ENCODE measurements at places on chromosomes 13 and 19.

GRCh38 chr19:35755550-35756376 lies 1.1 kb downstream of the HSPB6 start:
- peak; percentile 33 for DNase-seq

- no peak for DNase-seq
Measured at GRCh38 chr13:21698817-21699679, 28.2 kb downstream of the FGF9 start.

DNA sequence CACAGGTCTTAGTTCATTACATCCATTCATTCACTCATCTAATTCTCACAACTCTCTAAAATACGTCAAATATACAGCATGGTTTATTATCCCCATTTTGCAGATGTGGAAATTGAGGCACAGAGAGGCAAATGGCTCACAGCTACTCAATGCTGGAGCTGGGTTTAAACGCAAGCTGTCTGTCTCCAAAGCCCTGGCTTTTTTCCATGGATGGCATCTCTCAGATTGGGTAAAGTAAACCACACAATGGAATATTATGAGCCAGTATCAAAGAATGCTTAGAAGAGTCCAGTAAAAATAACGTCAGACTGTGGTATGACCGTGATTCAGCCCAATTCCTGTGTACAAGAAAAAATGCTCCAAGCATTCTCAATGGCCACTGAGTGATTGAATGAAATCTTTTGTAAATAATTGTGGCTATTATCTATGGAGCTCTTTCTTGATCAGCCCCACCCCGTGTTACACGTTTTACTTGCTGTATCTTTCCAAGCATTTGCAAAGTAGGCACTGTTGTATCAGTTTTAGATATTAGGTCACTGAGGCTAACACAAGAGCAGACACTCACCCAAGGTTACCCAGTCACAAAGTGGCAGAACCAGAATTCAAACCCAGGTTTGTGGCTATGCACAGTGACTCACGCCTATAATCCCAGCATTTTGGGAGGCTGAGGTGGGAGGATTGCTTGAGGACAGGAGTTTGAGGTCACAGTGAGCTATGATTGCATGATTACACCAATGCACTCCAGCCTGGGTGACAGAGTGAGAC lies 5.5 kb upstream of the ACP7 start:
- peak; percentile 98 for DNase-seq

GRCh38 chr13:99431927-99432608 lies 69.2 kb upstream of the TM9SF2 start:
- no peak for DNase-seq

DNA sequence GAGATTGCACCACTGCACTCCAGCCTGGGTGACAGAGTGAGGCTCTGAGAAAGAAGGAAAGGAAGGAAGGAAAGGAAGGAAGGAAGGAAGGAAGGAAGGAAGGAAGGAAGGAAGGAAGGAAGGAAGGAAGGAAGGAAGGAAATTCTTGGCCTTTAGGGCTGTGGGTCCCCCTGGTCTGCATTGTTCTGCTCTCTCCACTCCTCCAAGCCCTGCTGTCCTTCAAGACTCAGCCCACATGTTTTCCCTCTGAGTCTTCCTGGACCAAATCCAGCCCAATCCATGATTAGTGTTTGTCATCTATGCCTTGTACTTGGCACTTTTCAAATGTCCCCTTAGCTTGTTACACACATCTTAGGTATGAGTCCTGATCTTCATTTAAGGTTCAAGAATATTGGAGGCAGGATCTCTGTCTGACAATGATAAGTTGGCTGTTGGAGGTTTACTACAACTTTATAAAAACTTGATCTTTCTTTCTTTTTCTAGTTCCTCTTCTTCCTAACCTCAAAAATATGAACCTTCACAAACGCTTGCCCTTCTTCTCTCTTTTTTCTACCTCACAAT lies 48.8 kb upstream of the INTS6 start:
- peak; percentile 90 for DNase-seq

DNA sequence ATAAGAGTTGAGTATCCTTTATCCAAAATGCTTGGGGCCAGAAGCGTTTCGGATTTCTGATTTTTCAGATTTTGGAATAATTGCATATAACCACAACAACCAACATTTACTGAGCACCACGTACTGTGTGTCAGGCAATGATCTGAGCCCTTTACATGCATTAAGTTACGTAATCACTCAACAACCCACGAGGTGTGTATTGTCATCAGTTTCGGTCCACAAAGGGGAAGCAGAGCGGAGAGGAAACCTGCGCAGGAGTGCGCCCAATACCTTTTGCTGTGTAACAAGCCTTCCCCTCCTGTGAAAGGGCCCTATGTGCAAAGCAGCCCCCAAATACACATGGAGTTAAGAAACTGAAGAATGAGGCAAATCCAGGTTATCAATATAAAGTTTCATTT lies 20.7 kb upstream of the NLRP12 start:
- DNase-seq, result no peak

DNA sequence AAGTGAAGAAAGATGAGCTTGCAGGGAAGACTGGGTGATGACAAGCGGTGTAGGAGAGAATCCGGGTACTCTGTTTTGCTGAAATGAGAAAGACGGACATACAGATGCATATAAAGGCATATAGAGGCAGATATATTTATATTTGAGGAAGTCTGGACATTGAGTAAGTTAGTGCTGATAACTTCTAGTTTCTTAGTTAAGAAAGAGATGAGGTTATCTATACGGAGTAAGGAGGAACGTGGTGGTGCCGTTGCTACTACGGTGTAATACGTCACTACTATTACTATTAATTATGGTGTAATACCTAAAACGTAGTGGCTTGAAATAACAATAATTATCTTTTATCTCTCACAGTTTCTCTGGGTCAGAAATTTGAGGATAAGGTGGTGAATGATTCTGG lies 9.8 kb upstream of the CPB2 start:
- DNase-seq, result no peak

- peak; percentile 61 for DNase-seq
Measured at GRCh38 chr19:47573071-47574026, at the start of gene ZNF541. Gene ZNF541 (minus strand): TSS chr19:47573148. CDS start chr19:47555856, 17,292 bp downstream.

DNA sequence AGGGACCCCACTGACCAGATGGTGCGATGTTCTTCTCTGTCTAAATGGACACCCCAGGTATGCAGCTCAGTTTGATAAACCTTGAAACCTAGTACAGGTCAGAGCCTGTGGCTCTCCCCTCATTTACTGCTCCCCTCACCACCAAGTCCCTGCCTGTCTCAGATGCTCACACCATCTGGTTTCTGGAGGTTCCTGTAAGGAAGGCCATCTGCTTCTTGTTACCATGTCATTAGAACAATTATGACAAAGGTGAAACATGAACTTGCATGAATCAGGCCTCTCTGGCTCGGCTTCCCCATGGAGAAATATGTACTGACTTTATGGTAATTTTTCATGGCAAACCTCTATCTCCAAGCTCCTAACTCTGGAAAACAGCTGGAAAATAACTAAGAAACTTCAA lies 965.7 kb downstream of the UQCRFS1 start:
- DNase-seq, result no peak

DNA sequence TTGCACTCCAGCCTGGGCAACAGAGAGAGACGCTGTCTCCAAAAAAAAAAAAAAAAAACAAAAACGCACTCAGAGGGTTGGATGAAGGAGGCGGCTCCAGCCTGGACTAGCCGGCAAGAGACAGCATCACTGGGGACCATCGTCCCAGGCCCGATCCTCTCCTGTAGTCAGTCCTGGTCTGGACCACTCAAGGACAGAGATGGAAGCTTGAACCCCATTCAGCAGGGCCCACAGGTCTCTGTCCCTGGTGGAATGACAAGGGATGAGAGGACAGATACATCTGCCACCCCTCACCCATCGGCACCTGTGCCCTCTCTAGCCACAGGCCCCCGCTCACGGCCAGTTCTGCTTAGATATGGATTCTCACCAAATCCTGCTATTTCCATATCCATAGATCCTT lies 14.0 kb downstream of the ADGRE5 start:
- DNase-seq, result no peak

GRCh38 chr19:34662919-34663318 lies 14.0 kb downstream of the SCGB2B2 start:
- no peak for DNase-seq

- no peak for DNase-seq
Measured at GRCh38 chr19:3119693-3120380, 16.0 kb upstream of the GNA15 start.

DNA sequence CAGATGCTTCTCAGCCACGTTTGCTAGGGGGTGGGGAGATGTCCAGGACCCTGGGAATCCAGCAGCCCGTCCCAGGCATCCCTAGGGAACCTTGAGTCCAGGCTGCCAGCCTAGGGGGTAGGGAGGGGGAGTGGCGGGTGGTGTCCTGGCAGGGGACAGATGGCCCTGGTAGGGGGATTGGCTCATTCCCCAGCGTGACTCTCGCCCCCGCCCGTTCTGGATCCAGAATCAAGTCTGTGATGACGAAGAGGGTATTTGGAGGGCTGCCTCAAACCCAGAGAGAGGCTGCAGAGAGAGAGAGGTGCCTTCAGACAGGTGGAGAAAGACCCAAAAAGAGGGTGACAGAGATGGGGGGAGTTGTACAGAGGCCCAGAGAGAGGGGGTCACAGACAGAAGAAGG lies 4.1 kb downstream of the SLC17A7 start:
- DNase-seq, result no peak

DNA sequence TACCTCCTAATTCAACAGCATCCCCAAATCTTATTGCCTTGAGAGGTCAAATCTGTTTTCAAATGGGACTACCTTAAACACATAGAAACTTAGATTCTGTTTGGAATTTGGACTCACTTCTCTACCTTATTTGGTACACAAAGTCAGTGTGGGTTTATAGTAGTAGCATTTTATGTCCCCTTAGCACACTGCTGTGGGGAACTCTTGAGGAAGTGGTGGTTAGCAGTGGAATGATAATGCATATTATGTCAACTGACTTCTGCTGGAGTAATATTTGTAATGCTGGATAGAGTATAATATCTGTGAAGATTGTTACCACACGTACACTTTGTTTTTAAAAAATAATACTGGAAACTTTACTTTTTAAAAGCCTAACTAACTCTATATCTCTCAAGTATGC lies 386.3 kb downstream of the NDFIP2 start:
- peak; percentile 59 for DNase-seq

- DNase-seq, result no peak
Measured at GRCh38 chr19:48196933-48197665, 26.6 kb downstream of the ZSWIM9 start.

DNA sequence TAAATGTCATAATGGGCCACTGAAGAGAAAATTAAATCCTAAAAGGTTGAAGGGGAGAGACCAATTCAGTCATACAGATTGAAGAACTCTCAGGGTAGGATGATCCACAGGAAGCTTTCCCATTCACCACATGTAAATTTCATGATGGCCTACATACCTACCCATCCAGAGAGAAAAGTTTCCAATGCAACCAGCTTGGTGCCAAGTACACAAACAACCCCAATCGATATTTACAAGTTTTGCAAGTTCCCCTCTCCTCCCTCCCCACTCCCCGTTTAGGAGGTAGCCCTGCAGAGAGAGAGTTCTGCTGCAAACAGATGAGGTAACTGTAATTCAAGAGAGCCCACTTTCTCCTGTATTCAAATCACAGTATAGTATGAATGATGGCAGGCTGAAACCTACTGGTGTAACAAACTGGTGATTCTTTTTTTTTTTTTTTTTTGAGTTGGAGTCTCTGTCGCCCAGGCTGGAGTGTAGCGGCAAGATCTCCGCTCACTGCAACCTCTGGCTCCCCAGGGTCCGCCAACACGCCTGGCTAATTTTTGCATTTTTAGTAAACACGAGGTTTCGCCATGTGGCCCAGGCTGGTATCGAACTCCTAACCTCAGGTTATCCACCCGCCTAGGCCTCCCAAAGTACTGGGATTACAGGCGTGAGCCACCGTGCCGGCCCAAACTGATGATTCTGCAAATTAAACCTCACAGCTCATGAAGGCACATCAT lies 14.4 kb downstream of the FOXO1 start:
- no peak for DNase-seq

DNA sequence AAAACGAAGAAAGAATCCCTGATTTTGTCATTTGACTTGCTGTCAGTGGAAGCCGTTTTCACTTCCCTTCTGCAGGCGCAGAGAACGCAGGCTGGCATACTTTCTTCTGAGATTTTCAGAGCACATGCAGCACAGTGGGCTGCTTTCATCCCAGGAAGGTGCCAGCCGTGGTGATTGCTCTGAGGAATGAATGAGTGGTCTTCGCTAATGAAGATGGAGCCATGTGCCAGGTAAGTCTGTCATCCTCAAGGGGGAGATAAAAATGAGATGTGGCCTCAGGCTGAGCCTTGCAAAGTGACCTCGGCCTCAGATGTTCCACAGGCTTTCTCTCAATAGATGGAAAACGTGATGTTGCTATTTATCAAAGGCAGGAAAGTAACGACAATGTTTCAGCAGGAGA lies 94.6 kb upstream of the FARP1 start:
- DNase-seq, result no peak

DNA sequence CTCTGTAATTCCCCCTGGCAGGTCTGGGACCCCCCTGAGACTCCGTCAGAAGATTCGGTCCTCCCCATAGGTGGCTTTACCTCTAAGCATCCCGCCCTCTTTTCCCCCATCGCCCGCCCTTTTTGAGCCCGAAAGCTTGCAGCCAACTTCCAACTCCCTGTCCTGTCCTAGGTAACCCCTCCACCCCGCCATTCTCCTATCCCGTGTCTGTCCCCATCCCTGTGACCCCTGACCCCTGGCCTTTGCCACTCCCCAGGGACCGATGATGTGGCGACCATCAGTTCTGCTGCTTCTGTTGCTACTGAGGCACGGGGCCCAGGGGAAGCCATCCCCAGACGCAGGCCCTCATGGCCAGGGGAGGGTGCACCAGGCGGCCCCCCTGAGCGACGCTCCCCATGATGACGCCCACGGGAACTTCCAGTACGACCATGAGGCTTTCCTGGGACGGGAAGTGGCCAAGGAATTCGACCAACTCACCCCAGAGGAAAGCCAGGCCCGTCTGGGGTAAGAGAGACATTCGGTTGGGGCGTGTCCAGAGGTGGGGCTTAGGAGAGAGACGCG lies 488 bp downstream of the RCN3 start:
- DNase-seq, result peak; percentile 72

DNA sequence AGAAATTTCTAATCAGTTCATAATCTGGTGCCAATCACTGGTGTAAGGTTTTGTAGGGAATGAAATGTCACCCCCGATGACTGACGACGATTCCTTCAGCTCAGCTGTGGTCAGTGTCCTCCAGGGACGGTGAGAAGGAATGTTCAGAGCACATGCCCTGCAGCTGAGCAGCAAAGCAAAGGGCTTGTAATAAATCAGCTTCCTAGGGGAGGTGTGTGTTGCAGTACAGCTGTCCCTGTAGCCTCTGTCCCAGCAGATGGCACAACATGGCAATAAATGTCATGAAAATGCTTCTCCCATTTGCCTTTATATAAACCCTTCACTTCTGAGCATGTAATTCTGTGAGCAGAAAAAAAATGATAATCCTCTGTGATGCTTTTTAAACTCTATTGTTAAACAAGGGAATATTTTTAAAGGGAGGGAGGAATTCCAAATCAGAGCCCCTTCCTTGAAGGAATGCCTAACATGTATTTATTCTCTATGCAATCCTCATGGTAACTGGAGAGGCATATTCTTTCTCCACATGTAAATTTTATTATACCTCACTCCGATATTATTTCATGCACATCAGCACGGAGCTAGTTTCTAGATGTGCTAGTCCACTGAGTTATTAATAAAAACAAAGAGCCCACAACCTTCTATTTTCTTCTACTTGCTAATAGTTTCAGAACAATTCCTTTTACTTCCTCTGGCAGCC lies 102.5 kb downstream of the FAM216B start:
- peak; percentile 91 for DNase-seq

GRCh38 chr19:14377883-14378328 lies 3.3 kb upstream of the ADGRE5 start:
- no peak for DNase-seq

Measured in fibroblast of skin of back (primary cell).